Progenitor cell of endocrine pancreas (in vitro differentiated cells): ENCODE measurements at places on chromosomes 5 and 9. TPM values are rescaled to one million over a fixed set of nuclear protein-coding genes. Genes with fewer than 3 reads are reported as not detected.

DNA sequence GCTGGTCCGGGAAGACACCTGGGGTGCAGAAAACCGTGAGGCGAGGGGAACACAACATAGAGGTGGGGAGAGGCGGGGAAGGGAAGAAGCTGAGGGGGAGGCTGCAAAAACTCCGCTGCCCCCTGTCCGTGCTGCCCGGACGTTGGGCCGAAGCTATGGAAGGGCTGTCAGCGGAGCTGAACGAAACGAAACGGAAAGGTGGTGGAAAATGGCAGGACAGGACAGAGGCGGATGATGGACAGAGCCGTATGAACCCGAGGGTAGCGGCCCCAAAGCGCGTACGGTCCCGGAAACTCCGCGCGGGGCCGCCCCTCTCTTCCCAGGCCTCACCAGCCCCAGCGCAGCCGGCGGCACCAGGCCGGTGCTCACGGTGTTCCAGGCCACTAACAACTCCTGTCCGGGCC, 272 bp downstream of the ANAPC2 start:
- peaks cover 15% of the 10 kb centered on the region for H3K4me1 ChIP-seq
- peaks cover 2% of the 10 kb centered on the region for H3K36me3 ChIP-seq
- peak overlapping the region; percentile 93 for H3K27ac ChIP-seq
- no peaks in the 10 kb centered on the region for H3K27me3 ChIP-seq

The CDH18 gene
- 1.9 and 3.1 TPM in 2 replicates for total RNA-seq

DNA sequence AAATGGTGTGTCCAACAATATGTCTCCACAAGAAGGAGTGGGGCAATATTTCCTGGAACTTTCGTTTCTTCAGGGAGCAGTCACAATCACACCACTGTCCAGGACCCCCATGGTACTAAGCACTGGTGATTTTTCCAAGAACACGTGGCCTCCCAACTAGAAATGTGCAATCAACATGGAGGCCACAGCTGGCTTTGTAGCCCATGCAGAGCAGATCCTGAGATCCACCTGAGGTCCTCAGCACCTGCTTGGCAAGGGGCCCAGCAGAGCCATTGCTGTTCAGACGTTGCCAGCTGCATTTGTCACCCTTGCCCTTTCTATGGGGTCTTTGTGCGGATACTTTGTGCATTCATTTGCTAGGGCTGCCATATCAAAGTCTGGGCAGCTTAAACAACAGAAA, 334.5 kb upstream of the IRX4 start:
- H3K36me3 ChIP-seq: no peaks in the 10 kb centered on the region
- H3K4me3 ChIP-seq: no peak overlapping the region
- H3K4me1 ChIP-seq: no peaks in the 10 kb centered on the region
- H3K27me3 ChIP-seq: peaks cover 59% of the 10 kb centered on the region
- no peak for DNase-seq

GRCh38 chr5:150703762-150704161, 2.9 kb upstream of the RBM22 start:
- no peak for DNase-seq
- H3K27ac ChIP-seq: no peak overlapping the region
- peaks cover 6% of the 10 kb centered on the region for H3K36me3 ChIP-seq
- H3K4me3 ChIP-seq: no peak overlapping the region
- H3K4me1 ChIP-seq: peaks cover 15% of the 10 kb centered on the region
- no peaks in the 10 kb centered on the region for H3K27me3 ChIP-seq

GRCh38 chr9:134366223-134367031, 40.2 kb downstream of the RXRA start:
- no peak overlapping the region for H3K4me3 ChIP-seq
- no peaks in the 10 kb centered on the region for H3K27me3 ChIP-seq
- no peak for DNase-seq
- no peaks in the 10 kb centered on the region for H3K36me3 ChIP-seq
- peaks cover 16% of the 10 kb centered on the region for H3K4me1 ChIP-seq
- H3K27ac ChIP-seq: peak overlapping the region; percentile 71
